ENCODE measurements at places on chromosomes 2 and 18.

DNA sequence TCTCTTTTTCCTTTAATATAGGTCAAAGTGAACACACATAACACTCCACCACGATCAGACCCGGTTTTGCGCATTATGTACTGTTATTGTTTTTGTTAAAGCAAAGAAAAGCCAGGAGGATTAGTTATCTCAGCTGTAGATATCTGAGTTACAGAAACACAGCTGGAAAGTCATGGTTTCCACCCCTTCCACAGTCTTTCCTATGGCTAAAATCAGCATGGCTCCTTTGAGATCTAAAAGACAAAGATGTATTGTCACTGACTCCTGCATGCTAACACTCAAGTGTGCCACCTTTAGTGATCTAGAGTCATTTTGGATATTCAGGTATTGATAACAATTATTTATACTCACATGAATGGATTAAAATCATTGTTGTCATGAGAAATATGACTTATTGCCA is 260.0 kb downstream of the FIGN start:
- DNase-seq = no peak

- DNase-seq = no peak
Measured at GRCh38 chr2:178111743-178112142, 494 bp upstream of the RBM45 start.

- no peak for DNase-seq
Measured at GRCh38 chr2:18518116-18519111, 42.0 kb downstream of the RDH14 start.

GRCh38 chr2:168348076-168348475 is 100.7 kb upstream of the STK39 start:
- no peak for DNase-seq

DNA sequence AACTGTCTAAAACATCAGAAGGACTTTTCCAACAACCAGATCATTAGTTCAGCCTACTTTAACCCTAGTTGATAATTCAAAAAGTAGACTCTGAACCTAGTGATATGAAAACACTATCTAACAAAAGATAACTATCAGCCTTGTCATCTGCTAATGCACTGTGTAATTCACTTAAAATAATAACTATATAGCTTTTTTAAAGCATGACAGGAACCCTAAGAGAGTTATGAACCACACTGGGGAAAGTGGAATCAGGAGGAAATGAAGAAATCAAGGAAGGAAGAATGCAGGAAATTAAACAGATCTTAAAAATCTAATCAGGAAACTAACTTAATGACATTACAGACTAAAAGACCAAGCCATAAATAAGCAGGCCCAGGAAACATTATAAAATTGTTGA is 9.0 kb downstream of the B4GALT6 start:
- no peak for DNase-seq

DNA sequence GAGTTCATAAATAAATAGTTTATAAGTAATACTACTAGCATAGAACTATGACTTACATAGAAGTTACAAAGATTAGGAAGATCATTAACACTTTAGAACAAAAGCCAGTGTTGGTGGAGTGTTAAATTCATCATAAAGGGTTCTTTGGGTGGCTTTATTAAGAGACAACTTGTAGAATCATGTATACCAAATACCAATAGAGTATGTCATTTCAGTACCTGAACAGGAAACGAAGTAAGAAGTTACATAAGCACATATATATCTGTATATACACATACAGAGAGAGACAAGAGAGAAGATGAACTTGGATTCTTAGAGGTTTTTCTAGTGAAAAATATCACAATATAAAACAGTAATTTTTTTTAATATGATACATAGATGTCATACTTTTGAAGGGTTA is 82.5 kb upstream of the OTX1 start:
- no peak for DNase-seq

DNA sequence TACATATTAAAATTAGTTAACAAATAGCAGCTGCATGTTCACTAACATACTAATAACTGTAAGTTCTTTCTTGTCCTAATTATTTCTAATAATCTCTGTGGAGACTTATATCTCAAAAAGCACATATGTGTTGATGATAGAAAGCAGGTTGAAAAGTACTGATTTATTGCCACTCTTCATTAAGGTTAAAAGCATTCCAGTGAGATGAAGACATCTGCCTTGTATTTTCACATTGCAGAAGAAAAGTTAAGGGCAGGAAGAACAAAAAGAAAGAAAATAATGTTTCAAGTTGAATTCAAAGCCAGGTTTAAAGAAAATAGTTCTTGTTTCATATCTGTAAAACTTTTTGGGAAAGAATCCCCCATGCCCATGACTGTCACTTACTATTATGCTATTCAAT is 429.9 kb downstream of the MTX2 start:
- no peak for DNase-seq

- DNase-seq = no peak
Measured at GRCh38 chr2:28398101-28398834, 5.6 kb downstream of the FOSL2 start.

GRCh38 chr2:60934165-60934722 is 52.9 kb downstream of the REL start:
- no peak for DNase-seq

GRCh38 chr2:15693926-15694588 is 102.4 kb downstream of the DDX1 start:
- DNase-seq = no peak

DNA sequence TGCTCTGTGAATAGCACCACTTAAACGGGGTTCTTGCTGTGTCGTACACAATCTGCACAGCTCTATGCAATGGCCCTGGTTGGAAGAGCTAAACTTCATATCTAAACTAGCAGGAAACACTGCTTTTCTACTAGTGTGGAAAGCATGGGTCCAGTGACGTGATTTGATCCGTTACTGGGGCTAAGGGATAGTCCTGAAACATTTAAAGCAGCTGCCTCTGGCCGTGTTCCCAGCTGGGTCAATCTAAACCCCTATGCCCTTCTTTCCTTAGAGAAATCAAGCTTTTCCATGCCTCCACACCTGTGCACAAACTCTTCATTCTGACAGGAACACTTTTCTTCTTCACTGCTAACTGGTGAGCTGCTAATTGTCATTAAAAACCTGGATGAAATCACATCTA is 5.4 kb upstream of the IGFBP5 start:
- no peak for DNase-seq

DNA sequence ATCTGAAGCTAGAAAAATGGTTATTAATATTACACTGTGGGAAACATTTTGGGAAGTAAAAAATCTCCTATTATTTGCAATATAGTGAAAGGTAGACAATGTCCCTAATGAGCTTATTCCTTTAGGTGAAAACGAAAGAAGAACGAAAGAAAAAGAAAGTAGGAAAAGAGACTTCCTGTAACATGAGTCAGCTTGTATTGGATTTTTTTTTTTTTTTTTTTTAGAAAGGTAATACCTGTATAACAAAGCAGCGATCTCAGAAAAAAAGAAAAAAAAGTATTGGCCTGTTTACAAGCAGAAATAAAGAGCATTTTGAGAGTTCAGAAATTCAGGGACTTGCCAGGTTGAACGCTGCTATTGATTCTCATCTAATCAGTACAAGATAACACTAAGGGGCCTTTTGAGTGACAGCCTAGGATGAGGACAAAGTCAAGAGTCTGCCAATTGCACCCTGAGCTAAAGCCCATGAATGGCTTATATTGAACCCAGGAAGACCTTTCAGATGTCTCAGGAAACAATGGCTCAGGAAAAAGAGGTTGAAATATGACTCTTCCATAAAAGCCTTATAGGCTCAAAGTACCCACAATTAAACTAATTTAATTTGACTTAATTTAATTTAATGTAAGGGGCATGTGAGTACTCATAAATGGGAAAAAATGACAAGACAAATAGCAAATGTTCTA is 615.6 kb upstream of the CDH2 start:
- DNase-seq = no peak

GRCh38 chr2:11571170-11571569 is 37.3 kb downstream of the GREB1 start:
- DNase-seq = peak; percentile 38

DNA sequence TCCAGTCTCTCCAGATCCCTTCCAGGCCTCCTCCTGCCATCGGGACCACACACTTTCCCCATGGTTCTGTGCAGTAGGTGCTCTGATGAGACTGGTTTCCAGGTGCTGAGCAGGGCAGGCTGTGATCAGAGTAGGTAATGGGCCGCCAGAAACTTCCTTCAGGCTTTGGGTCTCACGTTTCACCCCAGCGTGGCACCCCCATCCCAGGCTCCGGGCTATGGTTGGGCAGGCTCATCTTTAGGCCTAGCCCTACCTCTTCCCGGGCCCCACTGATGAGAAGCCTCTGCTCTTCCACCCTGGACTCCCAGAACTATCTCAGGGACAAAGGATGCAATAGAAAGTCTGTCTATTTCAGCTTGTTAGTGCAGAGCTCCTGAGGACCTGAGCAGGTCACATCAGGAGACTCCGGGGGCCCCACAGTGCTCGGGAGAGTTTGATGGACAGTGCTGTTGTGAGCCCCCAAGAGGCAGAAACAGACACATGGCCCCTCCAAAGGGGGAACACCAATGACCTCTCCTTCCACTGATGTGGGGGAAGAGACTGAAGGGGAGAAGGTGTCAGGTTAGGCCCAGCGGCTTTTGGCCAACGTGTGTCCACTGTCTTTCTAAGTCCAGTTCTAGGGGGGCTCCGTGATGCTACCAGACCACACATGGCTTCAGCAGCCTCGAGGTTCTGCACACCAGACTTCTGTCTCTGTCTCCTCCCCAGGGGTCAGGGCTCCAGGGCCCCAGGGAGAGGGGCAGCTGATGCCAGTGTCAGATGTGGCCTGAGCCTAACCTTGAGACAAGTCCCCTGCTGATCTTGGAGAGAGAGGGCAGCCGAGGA is 5.8 kb upstream of the PROM2 start:
- DNase-seq = no peak

GRCh38 chr2:66508484-66509071 is 73.7 kb downstream of the MEIS1 start:
- DNase-seq = no peak

GRCh38 chr2:150449856-150450255 is 37.6 kb downstream of the RND3 start:
- no peak for DNase-seq

- no peak for DNase-seq
Measured at GRCh38 chr2:169087757-169088379, 18.5 kb downstream of the DHRS9 start.

GRCh38 chr2:3387011-3387410 is 7.5 kb downstream of the TRAPPC12 start:
- no peak for DNase-seq

DNA sequence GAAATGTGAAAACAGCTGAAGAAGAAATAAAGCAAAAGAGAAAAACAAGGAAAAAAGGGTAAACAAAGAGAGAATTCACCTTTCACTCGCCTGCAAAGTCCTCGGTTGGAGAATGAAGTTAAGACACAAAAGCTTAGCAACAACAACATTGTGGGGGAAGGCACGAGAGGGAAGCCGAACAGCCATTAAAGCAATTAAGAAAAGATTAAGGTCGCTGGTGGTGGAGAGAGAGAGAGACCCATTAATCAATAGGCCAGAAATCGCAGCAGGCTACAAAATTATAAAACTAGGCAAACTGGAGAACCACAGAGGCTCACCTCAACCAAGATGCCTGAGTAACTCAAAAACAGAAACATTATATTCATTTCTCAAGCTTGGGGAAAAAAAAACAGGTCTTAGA is 120.0 kb upstream of the SIX3 start:
- no peak for DNase-seq

GRCh38 chr2:148032215-148032614 is 11.3 kb downstream of the MBD5 start:
- no peak for DNase-seq

- DNase-seq = no peak
Measured at GRCh38 chr18:78165525-78165924, 814.1 kb upstream of the SALL3 start.

GRCh38 chr2:209121691-209122090 is 302.2 kb upstream of the MAP2 start:
- DNase-seq = no peak

- DNase-seq = no peak
Measured at GRCh38 chr2:146917431-146918042, 927.3 kb upstream of the ACVR2A start.

DNA sequence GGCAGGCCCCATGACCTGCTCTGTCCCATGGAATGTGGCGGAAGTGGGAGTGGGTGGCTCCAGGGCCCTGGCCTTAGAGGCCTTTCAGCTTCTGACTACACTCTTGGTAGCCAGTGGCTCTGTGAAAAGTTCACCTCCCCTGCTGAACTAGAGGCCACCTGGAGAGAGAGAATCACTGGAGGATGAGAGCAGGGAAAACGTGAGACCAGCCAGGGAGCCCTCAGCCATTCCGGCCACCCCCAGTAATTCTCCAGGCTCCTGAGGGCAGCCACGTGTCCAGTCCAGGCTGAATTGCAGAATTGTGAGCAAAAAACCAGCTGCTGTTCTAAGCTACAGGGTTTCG is 10.5 kb downstream of the COLEC12 start:
- DNase-seq = no peak

DNA sequence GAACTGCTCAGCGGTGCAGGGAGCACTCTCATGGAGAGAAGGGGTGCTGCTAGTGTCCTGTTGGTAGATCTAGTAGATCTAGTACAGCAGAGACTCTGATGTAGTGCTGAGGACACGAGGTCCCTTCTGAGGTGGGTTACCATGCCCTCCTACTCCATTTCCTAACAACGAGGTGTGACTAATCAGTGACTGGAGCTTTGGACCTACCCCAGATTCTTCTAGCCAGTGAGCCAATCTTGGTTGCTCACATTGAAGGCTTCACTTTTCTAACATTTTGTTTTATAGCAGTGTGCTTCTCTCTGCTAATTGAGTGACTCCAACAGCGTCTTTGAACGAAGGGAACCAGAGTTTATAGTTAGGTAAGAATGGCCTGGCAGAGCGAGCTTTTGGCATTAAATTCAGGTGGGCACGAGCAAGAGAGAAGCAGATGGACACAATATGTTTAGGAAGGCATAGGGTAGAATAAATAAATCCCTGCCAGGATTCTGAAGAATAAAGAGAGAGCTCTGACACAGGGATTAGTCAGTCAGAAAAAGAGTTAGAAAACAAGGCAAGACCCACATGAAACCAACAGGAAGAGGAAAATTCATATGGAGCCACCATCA is 306.0 kb upstream of the RAB12 start:
- DNase-seq = no peak

DNA sequence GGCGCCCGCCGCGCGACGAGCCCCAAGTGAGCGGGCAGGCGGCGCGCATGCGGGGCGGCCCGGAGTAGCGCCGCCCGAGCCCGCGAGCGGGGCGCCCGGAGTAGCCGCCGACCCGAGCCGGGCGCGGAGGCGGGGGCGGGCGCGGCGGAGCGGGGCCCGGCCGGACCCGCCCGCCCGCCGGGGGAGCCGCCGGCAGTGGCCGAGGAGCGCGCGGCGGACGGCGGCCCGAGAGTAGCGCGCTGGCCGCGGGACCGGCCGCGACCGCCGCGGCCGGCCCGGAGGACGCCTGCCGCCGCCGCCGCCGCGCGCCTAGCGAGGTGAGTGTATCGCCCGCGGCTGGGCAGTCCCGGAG is at the start of gene GALNT1:
Gene GALNT1, plus strand, starts transcription at position 195 of the 352 bp plus-strand sequence. CDS start 72,923 bp downstream, outside the sequence.
- peak; percentile 58 for DNase-seq
